ENCODE measurements at places on chromosomes 3 and 15.

- no peak for DNase-seq
Observed at GRCh38 chr15:70833422-70833821, 20.5 kb downstream of the LARP6 start.

GRCh38 chr3:186307594-186308221 lies 54.3 kb downstream of the DGKG start:
- DNase-seq = no peak

DNA sequence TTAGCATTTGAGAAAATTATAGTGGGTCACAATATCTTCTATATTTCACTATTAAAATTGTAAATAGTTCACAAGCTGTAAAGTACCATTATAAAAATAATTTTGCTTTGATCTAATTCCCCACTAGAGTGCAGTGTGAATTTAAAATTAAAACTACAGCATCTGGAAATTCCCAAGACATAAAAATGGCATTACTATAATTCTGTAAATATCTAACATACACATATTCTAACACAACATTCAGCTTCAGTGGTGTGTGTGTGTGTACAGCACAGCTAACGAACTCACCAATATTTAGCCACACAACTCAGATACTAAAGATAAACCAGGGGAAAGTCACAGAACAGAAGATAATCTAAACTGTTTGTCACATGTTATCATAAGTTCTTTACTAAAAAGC lies 424.9 kb upstream of the ZNF385D start:
- no peak for DNase-seq

DNA sequence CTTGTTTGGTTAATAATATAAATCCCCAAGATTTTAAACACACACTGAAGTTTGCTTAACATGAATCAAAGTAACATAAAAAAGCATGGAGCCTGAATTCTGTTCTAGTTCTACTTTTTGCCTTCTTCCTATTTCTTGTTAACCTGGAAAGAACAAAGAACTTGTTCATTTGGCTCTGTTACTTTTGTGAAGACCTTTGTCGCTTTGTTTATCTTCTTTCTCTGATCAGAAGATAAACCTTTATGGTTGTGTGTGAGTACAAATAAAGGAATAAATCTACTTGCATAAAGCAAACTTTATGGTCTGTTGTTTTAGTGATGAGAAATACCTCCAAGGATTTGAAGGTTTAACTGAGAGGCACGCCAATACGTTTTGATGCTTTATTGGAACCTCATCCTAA lies 210.1 kb upstream of the SATB1 start:
- DNase-seq = no peak

DNA sequence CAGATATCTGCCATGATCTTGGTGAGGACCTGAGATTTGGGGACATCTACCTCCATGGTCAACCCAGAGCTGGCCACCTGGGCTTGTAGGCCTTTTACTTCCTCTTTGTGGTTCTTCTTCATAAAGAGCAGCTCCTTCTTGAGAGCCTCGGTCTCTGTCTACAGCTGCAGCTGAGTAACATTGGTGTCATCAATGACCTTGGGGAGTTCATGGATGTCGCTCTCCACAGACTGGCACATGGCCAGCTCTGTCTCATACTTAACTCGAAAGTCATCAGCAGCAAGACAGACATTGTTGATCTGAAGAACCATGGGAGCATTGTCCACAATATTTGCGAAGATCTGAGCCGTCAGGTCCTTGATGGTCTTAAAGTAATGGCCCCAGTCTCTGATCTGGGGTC lies 15.7 kb upstream of the RASA2 start:
- no peak for DNase-seq

GRCh38 chr3:55558316-55558715 lies 71.2 kb upstream of the WNT5A start:
- DNase-seq = no peak

- DNase-seq = no peak
Observed at GRCh38 chr15:73361337-73361736, 7.4 kb downstream of the HCN4 start.

DNA sequence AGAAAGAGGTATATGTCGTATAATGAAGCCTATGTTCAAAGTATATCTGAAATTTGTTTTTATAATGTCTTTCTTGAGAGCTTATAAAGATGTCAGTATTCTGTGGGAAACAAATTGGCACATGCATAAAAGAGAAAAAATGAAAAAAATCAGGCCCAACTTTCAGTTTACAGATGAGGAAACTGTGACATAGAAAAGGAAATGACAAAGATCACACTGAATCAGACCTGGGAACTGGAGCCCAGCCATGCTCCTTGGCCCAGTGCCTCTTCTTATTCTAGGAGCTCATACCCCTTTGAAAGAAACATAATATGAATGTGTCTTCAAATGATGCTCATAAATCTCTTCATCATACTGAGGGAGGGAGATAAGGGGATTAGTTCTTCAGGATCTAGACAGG lies 48.4 kb downstream of the TMEM44 start:
- no peak for DNase-seq

- DNase-seq = no peak
Observed at GRCh38 chr3:116102037-116102436, 343.2 kb downstream of the LSAMP start.

DNA sequence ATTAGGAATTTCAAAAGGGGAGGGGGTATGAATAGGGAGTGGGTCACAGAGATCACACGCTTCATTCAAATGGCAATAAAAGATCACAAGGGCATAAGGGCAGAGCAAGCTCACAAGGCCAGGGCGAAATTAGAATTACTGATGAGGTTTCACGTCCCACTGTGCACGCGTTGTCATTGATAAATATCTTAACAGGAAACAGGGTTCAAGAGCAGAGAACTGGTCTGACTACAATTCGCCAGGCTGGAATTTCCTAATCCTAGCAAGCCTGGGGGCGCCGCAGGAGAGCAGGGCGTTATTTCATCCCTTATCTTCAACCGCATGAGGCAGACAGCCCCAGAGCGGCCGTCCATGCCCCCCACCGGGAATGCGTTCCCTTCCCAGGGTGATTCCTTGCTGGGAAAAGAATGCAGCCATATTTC lies 18.1 kb upstream of the SMCO1 start:
- no peak for DNase-seq

DNA sequence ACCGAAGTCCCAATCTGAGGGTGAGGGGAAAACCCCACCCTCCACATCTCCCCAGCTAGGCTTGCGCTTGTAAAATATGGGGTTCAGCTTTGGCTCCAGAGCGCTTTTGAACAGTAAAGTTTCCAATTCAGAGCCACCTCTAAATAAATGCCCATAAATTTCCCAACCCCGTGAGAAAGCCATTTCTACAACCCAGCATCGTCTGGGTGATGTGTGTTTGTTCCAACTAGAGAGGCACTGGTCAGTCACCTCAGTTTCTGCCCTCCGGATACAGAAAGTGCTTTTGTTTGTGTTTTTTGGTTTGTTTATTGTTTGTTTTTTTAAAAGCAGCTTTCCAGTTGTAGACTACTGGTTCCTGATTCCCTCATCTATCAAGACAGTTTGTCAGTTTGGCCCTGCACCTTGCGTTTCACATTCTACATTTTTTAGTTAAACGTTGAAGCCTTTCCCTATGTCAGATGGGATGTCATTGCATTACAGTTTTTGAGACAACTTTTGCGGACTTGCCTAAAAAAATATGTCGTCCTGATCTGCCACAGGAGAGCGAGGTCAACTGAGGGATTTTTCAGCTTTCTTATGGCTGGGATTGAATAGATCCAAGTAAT lies 15.0 kb upstream of the SOX2 start:
- no peak for DNase-seq

GRCh38 chr3:64319391-64319790 lies 94.1 kb upstream of the PRICKLE2 start:
- no peak for DNase-seq

DNA sequence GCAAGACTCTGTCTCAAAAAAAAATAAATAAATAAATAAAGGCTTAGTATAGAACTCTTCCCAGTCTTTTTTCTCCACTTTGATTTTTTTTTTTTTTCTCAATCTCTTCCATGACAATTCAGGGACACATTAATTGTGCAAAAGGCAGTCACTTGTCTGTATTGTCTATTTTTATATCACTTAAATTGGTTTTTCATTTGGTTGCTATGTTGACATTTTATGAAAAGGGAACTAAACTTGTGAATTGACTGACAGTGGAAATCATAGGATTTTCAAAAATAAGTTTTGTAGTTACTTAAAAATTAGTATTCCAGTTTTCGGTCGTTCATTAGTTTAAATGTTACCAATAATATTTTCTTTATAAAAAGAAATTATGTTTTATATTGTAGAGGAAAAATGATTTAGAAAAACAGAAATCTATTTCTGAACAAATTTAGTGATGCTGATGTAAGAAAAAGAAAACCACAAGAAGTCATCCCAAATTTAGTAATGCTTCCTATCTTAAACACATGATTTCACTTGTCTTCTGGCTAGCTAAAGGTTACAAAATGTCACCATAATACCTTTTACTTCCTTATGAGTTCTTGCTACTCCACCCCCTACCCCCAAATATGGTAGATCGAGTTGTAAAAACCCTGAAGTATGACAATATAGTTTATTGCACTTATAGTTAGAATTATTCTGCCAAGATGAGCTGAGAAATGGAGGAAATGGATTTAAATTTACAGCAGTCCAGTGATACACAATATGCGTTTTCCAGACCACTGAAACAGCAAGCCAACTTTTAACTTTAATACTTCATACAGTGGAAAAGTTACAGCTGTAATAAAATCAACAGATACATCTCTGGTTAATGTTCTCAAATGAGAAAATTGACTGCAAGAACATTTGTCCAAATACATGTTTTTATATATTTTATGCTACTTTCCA lies 37.0 kb downstream of the PPARG start:
- no peak for DNase-seq

DNA sequence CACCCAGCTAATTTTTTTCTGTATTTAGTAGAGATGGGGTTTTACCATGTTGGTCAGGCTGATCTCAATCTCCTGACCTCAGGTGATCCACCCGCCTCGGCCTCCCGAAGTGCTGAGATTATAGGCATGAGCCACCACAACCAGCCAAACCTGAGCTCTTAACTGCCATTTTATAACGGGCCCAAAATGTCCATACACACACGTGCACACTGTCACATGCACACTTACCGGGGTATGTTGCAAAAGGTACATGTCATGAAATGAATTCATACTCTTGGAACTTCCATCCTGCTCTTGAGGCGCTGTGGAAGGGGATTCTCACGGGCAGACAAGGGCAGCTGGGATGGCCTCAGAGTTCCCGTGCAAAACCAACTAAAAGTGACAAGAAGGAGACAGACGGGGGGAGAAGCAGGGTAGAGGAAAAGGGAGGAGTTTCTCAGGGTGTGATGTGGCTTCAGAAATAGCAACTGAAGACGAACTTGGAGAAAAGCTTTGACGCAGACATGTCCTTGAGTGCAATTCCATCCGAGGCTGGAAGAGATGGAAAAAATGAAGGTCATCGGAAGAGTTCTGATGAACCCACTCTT lies 110.9 kb downstream of the BDH1 start:
- DNase-seq = no peak

DNA sequence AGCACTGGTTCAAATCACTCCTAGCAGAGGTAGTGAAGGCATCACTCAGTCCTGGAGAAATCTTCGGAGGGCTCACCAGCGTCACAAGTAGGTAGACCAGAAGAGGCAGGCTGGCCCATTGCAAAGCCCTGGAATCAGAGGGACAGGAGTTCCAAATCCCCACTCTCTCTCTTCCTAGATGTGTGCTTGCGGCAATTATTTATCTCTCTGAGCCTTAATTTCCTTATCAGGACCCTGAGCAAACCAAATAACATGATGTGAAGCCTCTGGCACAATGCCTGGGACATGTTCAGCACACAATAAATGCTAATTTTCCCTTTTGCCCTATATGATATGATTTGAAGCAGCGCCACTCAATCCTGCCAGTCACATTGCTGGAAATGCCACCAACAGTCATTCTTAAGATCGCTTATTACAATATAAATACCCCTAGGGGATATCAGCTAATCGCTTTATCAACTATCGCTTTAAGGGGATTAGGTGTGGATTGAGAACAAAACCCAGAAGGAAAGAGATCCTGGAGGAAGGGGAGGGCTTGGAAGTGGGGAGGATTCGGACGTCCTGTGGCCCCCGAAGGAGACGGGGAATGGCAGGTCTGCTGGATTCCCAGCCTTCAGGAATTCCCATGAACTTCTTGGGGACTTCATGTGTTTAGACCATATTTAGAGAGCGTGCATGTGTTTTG lies 59.5 kb upstream of the TSEN2 start:
- no peak for DNase-seq

- no peak for DNase-seq
Observed at GRCh38 chr15:90665288-90666134, 51.6 kb upstream of the BLM start.

- DNase-seq = no peak
Observed at GRCh38 chr3:46095307-46095706, 68.0 kb upstream of the XCR1 start.

DNA sequence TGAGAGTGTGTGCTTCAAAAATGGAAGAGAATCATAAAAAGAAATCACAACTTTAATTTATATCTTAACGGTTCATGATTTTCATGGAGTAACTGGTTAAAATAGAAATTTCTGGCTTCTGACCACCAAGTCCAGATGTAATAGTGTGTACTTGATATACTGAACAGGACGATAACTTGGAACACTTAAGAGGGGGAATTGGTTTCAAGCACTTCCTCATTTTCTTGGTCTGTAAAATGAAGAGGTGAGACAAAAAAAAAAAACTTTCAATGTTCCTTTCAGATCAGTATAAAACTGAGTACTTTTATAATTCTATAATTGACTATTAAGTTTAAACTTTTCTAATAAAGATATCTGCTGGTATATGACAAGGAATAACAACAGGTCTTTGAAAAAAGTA lies 64.0 kb upstream of the TRA2B start:
- no peak for DNase-seq

- no peak for DNase-seq
Observed at GRCh38 chr3:5013021-5013906, 34.0 kb downstream of the BHLHE40 start.

GRCh38 chr15:88166082-88166993 lies 90.2 kb downstream of the NTRK3 start:
- DNase-seq = no peak

- no peak for DNase-seq
Observed at GRCh38 chr15:58285212-58285920, 146.4 kb upstream of the LIPC start.

GRCh38 chr3:15973940-15974339 lies 176.2 kb upstream of the ANKRD28 start:
- DNase-seq = no peak

DNA sequence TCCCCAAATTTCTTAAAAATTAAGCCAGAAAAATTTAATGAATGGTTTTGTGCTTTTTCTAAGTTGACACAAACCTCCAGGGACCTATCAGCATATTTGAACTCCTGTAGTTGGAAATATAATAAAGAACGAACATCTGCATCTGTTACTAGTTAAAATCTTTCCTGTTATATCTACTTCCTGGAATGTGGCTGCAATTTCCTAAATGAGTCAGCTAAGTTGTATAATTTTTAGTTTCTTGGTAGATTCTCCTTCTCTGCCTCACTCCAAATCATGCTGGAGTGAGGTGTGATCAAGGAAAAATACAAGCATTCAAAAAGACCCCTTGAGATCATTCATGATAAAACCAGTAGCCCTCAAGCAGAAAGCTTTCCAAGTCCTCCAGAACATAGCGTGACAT lies 106.2 kb upstream of the MCTP2 start:
- DNase-seq = no peak

- DNase-seq = no peak
Observed at GRCh38 chr3:64518950-64519349, 168.8 kb downstream of the ADAMTS9 start.

Measured in stimulated activated CD8-positive, alpha-beta memory T cell treated with anti-CD3 and anti-CD28 coated beads, Interleukin-7, amount 100 ng/mL, for 1 hour (primary cell).